ENCODE measurements at places on chromosomes 2 and 18. TPM values are rescaled to one million over a fixed set of nuclear protein-coding genes. Genes with fewer than 3 reads are reported as not detected.
A peak's percentile ranks its signal among the peaks of the same experiment; 100 is the strongest.

Gene LBX2
- total RNA-seq: 1.3 TPM

- DNase-seq: no peak
Observed at GRCh38 chr2:111519071-111519470, 364.9 kb downstream of the ANAPC1 start.

Gene STEAP3
- total RNA-seq: 0.68 TPM

DNA sequence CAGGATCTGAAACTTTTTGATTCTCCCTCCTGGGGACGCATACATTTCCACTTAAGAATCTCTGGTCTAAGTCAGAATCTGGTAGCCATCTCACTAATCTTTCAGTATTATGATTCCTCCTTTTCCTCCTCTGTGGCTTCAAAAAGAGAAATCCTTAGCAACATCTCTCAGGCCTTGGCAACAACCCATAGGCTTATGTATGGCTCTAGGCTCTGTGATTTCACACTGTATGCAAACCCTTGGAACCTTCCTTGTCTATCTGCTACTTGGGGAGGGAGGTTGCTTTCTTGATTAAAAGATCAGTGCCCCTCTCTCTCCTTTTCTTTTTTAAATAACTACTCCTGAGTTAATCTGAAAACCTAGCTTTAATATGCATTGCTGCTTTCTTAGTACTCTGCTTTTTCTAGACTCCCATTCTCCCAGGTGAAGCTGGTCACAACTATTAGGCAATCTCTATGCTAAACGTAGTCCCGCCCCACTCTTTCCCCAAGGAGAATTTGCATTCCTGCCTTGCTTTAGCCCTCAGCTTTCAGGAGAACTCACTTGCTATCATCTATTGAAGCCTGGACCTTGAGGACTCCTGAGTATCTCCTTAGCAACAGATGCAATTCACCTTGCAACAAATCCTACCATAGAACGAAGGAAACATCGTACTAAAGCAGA, 72.2 kb upstream of the L3MBTL4 start:
- no peak for DNase-seq

- no peak for DNase-seq
Observed at GRCh38 chr2:145076085-145076484, 556.2 kb upstream of the ZEB2 start.

DNA sequence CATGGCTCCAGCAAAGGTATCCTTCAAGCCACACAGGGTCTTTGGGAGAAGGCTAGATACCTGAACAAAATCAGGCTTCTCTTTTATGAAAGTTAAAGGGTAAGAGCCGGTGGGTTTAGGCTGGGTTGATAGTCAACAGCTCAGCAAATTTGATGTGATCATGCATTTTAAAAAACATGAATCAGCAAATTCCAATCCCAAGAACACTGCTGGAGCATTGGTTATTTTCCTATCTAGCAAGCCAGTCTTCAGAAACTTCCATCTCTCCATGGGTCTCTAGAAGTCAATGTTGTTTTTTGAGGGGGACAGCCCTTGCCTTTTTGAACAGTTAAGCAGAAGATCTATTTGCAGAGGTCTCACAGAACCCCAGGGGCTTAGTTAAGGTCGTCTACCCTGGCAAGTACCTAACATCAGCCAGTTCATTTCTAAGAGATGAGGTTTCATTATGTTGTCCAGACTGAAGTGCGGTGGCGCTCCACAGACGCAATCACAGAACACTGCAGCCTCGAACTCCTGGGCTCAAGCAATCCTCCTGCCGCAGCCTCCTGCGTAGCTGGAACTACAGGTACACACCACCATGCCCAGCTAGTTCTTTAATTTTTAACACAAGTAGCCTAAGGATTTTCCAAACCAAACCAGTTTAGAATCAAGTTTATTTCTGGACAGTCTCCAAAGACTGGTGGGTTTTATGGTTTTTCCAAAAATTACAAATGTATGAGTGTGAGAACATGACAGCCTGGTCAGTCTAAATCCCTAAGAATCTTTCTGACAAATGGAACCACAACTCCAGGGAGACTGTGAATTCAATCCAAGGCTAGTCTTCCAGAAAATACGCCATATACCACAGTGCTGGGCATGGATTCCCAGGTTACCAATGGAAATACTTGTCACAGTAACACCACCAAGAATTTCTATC, 4.1 kb upstream of the ZCCHC2 start:
- no peak for DNase-seq

GRCh38 chr2:59083075-59083828, 842.1 kb upstream of the FANCL start:
- DNase-seq: no peak

DNA sequence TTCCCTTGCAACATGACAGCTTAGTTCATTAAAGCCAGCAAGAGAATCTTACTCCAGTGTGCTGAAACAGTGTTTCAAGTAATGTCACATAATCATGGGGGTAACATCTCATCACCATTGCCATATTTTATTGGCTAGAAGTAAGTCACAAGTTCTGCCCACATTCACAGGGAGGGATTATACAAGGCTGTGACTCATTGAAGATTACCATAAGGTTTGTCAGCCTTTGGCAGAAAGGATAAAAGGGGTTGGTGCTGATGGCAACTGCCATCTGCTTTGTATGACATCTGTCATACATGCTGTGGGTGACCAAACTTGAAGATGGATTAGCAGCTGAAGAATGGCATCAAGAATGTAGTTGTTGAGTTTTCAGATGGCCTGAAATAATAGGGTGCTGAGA, 61.2 kb downstream of the KCNE4 start:
- DNase-seq: no peak

GRCh38 chr2:67574230-67574629, 177.1 kb downstream of the ETAA1 start:
- DNase-seq: no peak

GRCh38 chr2:225002039-225002655, 40.1 kb downstream of the DOCK10 start:
- DNase-seq: peak; percentile 79

DNA sequence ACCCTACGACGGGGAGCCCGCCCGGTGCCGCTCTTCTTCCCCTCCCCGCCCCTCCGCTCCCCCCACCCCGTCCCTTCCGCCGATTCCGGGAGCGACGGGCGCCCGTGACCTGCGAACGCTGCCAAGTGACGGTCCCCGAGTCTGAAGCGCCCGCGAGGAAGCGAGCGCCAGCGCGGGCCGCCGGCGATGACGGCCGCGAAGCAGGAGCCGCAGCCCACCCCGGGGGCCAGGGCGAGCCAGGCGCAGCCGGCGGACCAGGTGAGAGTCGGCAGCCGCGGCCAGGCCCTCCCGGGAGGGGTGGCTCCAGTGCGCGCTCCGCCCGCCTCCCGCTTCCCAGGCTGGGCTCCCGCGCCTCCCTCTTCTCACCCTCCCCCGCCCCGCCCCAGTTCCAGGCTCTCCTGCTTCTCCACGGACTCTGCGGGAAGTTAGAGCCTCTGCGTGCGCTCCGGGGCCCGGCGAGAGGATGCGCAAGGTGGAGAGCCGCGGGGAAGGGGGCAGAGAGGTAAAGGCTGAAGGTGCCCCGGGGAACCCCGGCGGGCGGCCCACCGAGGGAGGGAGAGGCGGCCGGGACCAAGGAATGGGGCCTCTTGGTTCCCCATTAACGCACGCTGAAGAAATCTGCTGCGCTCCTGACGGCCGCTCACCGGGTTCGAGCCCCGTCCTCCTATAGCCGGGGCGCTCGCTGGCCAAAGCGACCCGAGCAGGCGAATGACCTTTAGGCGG, 719.5 kb downstream of the DPP10 start:
- DNase-seq: no peak

Measured in activated CD8-positive, alpha-beta memory T cell treated with anti-CD3 and anti-CD28 coated beads, Interleukin-2, amount 10 ng/mL, durations not matched to agents 7 days and 5 days (primary cell).